ENCODE measurements at places on chromosomes 5 and 9.

DNA sequence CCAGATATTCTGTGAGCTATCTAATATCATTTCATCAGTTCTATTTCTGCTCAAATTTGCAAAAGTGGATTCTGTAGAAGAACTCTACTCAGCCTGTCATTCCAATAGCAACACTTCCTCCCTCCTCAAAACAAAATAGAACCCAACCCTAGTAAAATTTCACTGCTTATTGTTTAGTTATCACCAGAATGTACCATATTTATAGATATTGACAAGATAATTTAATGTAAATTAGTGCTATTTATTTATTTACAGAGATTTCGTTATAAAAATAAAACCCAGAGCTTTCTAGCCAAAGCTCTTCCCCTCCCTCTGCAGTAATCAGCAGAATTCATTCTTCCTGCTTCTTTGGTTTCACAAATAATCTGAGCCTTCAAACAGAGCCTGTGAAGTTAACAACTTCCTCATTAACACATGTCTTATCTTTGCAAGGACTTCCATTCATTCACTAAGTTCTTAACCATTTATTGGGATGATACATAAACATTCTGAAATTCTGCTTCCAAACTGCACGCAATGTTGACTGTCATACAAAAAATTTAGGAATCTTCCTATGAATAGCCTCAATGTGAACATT lies 73.7 kb upstream of the PJA2 start:
- DNase-seq, result no peak

GRCh38 chr9:36034234-36034633 lies 2.5 kb upstream of the RECK start:
- DNase-seq, result no peak

GRCh38 chr5:109936996-109937395 lies 247.3 kb downstream of the MAN2A1 start:
- DNase-seq, result no peak

DNA sequence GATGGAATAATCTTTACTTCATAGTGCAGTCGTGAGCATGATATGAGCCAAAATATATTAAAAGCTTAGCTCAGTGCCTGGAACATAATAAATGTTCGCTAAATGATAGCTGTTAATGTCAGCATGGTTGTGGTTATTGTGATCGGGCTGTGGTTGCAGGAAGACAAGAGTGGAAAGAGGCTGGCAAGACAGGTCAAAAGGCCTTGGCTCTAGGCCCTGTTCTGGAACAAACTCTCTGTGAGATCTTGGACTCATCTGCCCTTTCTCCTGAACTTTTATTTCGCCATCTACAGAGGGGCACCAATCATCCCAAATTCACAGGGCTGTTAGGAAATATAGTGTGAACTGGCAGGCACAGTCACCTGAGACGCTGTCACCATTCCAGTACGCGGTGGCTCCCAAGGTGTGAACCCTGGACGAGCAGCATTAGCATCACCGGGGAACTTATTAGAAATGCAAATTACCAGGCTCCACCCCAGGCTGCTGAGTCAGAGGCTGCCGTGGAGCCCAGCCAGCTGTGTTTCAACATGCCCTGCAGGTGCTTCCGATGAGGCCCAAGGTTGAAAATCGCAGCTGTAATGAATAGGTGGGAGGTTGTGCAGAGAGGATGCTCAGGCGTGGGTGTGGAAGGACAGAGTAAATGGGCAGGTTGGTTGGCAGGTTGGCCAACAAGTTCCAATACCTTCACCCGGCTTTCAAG lies 50.2 kb upstream of the SAP30L start:
- no peak for DNase-seq

DNA sequence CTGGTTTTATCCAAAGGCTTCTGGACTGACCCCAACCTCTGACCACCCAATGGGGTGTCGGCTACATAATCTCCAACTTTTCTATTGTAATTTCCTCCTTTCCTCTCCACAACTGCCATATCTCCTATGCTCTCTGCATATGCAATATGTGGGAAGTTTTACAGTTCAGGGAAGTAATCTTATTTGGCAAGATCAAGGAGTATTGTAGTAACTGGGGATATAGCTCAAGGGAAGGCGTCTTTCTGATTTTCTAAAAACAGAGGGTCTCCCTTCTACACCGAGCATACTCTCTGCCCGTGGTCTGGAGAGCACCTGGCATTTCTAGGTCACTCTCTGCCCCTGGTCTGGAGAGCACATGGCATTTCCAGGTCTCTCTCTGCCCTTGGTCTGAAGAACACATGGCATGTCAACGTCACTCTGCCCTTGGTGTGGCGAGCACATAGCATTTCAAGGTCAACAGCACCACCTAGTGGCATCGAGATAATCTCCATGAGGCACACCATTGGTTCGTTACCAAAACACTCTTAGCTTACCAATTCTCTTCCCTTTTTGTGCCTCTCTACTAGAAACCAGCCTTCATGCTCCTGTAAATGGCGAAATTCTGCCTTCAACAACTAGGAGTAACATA lies 616.4 kb upstream of the NUDT12 start:
- DNase-seq, result peak; percentile 3

DNA sequence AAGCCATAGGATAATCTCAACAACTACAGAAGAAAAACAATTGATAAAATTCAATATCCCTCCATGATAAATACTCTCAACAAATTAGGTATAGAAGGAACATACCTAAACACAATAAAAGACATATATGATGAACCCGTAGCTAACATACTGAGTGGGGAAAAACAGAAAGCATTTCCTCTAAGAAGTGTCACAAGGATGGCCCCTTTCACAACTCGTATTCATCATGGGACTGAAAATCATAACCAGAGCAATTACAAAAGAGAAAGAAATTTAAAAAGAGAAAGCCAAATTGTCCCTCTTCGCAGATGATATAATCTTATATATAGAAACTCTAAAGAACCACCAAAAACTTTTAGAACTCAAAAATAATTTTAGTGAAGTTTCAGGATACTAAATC lies 146.3 kb upstream of the RGMB start:
- no peak for DNase-seq

DNA sequence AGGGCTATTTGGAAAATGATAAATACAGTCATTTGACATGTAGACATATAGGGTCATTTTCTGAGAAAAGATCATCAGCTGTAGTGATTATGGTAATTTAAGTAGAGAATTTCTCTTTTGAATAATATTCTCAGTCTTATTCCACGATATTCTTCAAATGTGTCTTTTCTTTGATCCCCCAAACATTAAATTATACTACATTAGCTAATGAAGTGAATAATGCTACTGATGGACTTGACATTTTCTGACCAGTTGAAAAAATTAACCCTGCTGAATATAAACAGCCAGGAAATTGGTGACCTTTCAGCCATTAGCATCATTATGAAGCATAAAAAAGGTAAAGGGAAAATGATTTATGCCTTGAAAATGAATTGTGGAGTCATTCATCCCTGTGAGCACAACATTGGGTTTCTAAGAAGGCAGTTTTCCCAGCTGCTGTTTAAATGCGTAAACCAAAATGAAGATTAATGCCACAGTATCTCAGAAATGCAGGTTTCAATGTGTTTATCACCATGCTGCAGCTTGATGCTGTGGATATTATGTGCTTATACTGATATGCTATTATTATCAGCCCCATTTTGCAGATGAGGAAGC lies 489.1 kb downstream of the KCTD16 start:
- no peak for DNase-seq

GRCh38 chr9:38246833-38247232 lies 145.7 kb upstream of the ALDH1B1 start:
- no peak for DNase-seq

DNA sequence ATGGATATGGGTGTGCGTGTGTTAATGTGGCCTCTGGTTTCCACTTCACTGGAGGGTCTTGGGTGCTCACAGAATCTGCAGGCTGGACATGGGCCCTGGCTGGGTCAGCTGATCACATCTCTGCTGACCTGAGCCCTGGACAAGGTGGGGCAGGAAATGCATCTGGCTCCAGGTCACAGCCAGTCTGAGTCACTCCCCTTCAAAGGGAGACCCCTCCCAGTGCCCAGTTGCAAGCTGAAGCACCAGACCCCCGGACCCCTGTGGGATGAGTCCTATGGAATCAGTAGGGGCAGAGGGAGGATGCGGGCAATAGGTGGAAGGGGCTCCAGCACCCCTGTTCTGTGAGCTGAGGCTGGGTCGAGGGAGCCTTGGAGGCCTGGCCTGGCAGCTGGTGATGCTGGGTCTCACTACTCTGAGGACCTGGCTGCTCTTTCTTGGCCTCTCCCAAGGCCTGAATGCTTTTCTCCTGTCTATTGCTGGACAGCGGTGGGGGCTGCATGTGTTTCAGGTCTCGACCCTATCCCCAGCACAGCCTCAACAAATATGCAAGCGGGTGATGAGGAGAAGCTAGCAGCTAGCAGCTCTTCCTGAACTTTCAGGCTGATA lies 54.5 kb downstream of the PHF2 start:
- no peak for DNase-seq

DNA sequence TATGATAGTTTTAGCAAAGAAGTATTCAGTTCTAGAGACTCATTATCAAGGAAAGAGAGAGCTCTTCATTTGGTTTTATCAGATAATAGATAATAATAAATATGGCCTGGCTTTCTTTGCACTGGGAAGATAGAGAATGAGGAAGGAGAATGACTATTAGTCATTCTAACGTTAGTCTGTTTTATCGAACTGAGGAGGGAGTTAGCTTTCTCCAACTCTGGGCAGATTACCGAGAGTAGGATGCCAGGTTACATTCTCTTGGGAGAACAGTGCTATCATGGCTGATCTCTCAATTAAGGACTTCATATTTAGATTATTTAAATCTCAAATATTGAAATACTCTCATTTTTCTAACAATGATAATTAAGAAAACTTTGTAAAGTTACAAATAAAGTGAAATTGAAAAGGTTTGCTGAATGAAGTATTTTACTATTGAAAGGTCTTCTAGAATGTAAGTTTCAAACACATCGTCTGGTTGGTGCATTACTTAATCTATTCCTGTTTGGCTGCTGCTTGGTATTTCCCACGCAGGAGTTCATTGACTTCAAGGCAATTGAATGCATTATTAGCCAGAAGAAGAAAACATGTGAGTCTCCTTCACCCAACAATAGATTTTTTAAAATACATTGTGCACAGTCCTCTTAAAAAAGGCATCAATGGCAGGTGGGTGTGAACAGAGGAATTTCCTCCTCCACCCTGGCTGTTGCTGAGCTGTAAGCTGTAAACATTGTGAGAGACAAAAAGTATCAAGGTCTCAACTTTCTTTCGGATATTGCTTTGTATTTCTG lies 140.8 kb downstream of the C9orf152 start:
- no peak for DNase-seq

DNA sequence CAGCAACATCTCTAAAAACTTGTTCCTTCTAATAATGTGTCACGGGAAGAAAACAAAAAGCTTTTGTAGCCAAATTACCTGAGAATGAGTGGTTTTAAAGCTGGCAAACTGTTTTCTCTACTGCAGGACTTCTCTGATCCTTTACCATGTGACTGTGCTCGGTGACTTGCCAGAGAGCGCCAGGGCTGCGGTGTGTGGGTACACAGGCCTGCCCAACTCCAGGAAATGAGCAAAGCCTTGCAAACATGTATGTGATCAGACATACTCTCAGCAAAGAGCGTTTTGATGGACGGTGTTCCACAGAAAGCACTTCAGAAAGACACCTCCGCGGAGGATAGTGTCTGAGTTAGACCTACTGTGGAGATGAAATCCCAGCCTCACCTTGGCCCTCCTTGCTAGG lies 157.3 kb downstream of the SPOCK1 start:
- no peak for DNase-seq

DNA sequence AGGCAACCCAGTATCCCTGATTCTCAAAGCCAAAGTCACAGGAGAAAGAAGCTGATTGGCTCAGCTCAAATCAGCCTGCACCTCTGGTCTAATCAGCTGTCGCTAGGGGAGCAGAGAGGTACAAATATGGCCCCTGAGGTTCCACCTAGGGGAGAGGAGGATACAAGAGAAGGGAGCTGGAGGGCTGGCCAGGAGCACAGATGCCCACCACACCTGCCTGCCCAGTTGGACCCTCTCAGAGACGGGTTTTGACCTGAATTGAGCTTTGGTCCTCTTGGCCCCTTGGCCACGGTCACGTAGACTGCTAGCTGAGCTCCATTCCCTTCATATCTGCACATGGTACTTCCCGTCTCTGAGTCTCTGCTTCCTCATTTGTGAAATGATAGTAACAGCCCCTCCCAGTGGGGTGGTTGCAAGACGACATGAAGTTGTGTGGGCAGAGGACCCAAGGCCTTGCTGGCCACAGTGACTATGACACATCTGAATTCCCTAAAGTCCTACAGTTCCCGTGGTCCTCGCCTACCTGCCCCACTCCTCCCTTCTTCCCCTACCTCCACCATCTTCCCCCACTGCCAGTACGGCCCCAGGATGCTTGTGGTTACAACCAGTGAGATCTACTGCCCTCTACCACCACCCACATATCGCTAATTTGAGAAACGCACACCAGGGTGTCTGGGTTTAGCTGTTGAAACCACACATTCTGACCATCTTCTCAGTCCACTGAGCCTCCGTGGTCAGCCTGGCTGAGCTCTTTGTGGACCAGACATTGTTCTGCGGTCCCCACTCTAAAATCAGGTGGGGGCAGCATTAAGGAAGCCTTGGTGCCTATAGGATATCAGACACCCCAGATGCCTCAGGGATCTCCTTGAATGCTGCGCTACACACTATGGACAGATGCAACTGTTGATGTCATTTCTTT lies 60.3 kb upstream of the NEK6 start:
- DNase-seq, result no peak

DNA sequence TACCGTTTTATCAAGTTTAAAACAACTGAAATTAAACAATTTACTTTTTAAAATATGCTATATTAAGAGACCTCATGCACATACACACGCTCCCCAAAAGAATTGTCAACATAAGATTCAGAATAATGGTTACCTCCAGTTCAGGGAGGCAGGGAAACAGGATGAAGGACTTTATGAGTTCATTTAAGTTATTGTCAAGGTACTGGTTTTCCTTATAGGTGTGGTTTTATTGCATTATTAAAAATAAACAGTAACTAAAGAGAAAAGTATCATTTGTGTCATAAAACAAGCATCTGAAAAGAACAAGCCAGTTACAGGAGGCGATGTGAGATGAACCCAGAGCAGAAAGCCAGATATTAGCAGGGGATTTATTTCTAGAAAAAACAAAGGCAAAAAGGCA lies 2376.7 kb downstream of the MAT2B start:
- DNase-seq, result no peak

- no peak for DNase-seq
Observed at GRCh38 chr9:129084087-129084486, 3.2 kb downstream of the DOLPP1 start.

DNA sequence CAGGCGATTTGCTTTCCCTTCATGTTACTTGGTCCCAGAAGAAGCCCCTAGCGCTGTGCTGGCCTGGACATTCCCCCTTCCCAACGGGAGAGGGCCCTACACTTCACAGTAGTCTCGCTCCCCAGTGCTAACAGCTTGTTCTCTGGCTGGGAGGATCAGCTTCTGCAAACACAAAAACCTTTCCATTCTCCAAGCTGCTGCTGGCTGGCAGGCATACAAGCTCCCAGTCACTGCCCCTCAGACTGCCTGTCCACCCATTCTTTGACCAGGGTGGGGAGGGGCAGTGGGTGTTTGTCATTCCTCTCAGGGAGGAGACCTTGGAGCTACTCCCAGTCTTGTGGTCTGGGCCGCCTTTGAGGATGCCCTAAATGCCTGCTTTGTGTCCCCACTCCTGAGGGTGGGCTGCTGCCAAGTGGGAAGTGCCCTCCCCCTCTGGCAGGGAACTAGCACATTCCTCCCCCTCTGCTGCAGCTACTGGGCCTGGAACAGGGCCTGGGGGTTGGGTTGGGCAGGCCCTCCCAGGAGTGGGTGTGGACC lies 20.8 kb downstream of the ENHO start:
- peak; percentile 95 for DNase-seq
